ENCODE measurements at places on chromosomes 4 and X.
A peak's percentile ranks its signal among the peaks of the same experiment; 100 is the strongest.

DNA sequence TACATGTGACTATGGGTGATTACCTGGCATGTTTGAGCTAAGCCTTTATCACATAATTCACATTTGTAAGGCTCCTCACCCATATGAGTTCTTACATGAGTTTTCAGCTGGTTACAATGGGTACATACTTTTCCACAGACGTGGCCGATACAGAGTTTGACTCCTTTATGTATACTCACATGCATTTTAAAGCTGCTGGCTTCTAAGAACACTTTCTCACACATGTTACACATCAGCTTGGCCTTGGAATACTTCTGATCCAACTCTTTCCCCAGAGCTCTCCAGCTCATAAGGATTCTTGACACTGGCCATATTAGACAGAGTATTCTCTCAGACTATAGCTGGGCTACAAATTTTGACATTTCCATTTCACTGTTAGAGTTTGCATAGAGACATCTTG lies 66.3 kb downstream of the TAB3 start:
- no peak for DNase-seq

DNA sequence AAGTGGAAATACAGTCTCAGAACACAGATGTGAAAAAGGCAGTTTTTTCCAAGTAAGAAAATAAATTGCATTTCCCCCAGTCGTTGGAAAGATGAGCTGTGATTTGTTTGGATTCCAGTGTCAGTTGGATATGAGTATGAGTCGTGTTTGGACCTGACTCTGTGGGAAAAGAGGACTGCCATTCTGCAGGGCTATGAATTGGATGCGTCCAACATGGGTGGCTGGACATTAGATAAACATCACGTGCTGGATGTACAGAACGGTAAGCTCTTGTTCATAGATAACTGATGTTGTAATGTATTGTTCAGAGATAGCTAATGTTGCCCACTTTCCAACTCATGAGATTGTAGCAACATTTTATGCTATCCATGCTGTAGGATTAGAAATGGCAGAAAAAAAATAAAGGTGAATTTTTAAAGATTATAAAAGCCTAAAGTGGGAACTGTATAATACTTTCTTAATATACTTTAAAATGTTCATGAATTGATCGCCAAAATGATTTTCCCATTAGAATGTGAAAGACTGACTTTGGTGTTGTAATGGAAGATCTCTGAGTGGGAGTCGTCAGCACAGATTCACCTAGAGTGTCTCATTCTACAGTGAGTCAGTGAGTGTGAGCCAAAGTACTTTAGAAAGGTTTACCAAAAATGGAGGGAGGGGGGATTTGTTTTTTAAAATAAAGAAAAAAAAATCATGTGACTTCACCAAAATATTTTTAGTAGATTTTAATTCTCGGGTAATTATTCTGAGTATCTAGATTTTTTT lies 178.7 kb downstream of the DCTD start:
- no peak for DNase-seq

GRCh38 chr4:6216588-6216987 lies 16.2 kb upstream of the JAKMIP1 start:
- no peak for DNase-seq

DNA sequence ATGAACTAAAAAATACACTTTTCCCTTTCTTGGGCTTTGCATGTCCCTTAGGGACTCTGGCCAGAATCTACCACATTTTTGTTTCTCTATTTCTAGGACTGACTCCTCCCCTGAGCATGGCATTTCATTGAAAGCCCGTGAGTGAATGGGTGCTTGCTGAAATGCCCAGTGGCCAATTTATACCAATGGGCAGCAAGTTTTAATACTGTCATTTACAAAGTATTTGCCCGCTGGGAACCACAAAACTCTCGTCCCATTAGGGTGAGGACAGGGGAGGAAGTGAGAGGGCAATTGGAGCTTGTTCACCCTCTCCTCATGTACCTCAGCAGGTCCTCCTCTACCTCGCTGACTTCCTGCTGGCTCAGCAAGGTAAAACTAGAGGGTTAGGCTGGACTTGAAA lies 1.1 kb downstream of the SRPX2 start:
- no peak for DNase-seq

- no peak for DNase-seq
These were observed 64.9 kb downstream of the KLHL4 start for GRCh38 chrX:87582453-87582852.

- DNase-seq = no peak
These were observed 188.9 kb downstream of the ZNF330 start for GRCh38 chr4:141409556-141409955.

DNA sequence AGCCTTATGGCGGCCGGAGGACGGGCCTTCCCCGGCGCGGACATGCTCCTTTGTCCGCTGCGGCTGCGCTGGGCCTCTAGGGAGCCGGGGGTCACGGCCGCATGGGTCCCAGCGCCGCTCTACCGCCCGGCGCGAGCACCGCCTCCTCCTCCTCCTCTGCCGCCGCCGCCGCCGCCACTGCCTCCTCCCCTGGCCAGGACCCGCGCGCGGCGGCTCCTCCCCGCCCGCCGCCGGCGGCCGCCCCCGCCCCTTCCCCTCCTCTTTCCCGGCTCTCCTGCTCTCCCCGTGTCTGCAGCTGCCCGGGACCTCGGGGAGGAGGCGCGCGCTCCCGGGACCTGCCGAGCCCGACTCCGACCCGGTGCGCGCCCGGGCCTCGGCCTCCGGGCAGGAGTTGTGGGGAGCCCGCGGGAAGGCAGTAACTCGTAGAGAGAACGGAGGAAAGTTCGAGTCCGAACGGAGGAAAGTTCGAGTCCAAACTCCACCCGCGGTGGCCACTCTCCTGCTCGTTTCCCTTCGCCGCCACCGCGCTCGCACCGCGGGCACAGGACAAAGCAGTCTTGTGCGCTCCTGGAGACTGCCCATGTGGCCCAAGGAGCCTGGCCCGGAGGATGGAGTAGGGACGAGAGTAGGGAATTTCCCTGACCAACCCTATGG lies at the start of gene ADGRA3:
Gene ADGRA3 (minus strand): TSS at position 179 of the 654 bp plus-strand sequence. CDS start 282 bp downstream, outside the sequence.
- DNase-seq = peak; percentile 30

DNA sequence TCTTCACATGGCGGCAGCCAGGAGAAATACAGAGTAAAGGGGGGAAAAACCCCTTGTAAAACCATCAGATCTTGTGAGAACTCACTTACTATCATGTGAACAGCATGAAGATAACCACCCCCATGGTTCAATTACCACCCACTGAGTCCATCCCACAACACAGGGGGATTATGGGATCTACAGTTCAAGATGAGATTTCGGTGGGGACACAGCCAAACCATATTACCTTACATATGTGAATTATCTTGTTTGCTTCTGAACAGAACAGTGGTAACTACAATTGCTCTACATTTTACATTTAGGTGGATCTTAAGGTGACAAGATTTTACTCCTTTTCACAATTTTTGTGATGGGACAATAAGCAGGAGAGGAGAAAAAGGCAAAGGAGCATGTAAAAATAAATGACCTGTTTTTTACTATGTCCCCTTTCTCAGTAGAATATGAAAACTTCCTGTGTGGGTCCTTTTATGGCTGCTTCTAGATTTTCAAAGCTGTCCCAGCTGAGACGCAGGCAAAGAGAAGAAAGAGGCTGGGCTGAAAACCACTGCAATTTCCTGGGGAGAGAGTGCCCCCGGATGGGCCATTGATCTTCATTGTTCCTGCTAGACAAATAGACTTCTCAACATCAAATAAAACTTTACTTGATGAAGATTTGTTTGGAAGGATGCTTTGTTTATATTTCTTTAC lies 45.9 kb upstream of the PGM2 start:
- no peak for DNase-seq

GRCh38 chr4:2837904-2838496 lies 5.6 kb upstream of the ADD1 start:
- peak; percentile 54 for DNase-seq

DNA sequence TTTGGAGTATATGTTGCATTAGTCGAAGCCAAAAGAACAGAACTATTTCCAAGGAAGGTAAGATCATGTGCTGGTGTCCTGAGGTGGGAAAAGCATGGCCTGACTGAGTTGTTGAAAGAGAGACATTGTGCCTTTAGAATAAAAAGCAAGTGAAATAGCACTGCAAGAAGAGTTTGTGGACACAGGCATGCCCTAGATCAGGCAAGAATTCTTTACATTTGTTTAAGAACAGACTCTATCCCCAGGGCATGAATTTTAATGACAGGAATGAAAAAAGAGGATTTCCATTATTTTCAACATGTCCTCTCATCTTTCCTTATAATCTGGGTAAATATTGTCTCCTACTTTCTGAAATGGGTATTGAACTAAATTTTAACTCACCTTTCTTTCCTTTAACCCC lies 516.2 kb upstream of the GALNT7 start:
- no peak for DNase-seq

GRCh38 chrX:52425775-52426174 lies 57.0 kb downstream of the XAGE2 start:
- no peak for DNase-seq

DNA sequence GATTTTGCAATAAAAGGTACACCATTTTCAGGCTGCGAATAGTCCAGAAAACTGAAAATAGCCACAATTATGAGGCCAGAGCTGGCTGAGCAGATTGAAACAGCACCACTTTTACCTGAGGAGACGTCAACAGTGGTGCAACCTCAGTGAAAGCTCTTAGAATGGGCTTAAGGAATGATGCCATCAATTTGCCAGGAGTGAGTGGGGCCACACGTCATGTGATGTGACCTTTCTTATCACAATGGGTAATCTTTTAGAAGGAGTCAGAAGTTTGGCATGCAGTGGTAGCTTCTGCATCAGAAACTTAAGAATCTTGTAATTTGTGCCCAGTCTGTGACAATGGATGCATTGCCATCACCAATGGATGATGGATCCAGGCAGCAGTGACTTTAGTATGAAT lies 27.6 kb downstream of the ZNF81 start:
- DNase-seq = no peak

DNA sequence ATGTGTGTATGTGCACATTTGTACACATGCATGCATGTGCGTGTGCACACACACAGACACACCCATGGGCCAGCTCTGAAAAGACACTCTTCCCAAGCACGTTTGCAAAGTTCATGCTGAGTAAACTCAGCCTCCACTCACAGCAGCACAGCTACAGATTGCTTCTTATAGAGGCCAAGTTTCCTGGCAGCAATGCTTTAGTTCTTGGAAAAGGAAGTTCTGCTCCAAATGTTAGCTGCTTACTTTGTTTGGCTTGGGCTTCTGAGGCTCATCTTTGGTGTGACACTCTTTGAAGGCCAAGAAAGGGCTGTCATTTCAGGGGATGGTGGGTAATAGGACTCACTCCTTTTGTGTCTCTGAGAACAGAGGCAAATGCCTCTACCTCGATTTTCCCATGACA lies 6.6 kb downstream of the PLP1 start:
- DNase-seq = no peak

DNA sequence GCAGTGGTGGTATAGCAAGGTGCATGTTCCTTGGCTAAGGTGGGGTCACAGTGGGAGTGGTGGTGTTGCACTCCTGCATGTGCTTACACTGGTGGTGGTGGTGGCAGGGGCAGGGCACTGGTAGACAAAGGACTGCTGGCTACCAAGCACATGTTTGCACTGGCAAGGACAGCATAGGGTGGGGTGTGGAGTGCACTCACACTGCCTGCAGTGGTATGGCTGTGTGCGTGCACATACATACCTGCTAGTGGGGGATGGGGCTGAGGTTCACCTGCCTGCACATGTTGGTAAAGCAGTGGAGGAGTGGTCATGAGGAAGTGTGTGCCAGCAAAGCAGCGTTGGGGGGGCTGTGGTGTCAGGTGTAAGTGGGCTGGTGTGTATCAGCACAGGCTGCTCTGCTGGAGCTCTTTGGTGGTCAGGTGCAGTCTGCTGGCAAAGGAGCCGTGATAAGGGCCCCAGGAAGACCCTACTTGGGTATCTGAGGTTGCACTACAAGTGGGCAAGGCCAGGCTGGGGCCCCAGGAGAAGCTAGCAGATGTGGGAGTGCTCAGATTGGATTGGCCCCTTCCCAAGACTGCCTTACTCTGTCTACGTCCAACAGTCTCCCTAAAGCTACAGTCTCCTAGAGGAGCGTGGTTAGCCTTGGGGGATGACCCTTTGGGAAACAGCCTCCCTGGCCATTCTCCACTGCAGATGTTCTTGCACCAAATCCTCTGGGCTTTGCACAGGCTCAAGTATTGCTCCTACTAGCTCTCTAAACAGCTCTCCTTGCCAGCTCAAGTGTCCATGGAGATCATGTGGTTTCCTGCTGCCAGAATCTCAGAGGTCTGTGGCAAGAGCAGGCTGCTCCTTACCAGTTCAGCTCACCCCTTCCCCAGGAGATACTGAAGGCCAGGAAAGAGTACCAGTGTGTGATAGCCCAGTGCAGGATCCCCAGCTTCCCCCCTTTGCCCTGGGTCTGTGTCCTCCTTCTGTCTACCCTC lies 486.3 kb upstream of the PABPC4L start:
- DNase-seq = no peak

GRCh38 chr4:29336861-29337260 lies 1383.3 kb upstream of the PCDH7 start:
- no peak for DNase-seq

DNA sequence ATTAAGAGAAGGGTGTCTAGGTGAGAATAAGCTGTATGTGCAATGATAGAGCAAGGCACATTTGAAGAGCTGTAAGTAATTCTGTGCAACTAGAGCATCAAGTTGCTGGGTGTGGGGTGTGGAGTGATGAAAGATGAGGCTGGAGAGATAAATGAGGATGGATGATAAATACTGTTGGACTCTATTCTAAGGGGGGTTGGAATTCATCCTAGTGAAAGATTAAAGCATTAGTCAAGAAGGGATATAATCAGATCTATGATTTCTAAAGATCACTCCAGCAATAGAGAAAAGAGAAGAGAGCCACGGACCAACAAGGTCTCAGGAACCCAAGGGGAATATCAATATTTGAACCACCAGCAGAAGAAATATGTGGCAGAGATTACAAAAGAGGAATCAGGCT lies 415.0 kb upstream of the RPS6KA3 start:
- DNase-seq = no peak

GRCh38 chr4:75243570-75243969 lies 270.6 kb downstream of the RCHY1 start:
- DNase-seq = no peak

DNA sequence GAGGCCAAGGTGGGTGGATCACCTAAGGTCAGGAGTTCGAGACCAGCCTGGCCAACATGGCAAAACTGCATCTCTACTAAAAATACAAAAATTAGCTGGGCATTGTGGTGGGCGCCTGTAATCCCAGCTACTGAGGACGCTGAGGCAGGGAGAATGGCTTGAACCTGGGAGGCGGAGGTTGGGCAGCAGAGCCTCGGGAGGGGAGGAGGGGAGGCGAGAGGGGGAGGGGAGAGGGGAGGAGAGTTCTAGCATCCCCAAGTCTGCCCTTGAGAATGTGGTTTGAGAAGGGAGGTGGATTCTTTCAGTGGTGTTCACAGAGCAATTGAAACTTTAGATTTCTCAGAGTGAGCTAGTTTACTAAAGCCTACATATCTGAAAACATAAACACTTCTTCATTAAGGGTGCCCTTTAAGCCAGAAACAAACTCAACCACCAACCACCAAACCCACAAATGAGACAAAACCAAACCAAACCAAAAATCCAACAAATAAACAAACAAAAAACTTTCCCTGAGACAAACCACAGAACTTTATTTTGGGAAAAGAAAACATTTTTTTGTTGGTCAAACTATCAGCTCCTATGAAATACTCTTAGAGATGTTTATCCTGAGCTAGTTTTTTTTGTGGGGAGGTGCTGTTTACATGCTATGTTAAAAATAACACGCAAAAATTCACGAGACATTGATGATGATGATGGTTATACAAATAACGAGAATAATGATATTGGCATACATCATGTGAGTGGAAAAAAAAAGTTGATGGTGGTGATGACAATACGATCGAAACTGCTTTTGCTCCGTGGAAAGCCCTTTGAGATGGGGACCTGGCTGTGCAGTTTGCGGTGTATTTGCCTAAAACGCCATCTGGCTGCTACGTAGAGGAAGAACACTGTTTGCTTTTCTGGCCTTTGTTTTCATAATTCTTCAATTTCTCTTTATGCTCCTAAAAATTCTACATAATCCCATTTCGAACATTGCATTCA lies 98.2 kb upstream of the PRKX start:
- DNase-seq = no peak

GRCh38 chr4:96093057-96093456 lies 253.2 kb downstream of the PDHA2 start:
- no peak for DNase-seq

Measured in activated naive CD4-positive, alpha-beta T cell (primary cell).